ENCODE measurements at places on chromosomes 11 and 22. TPM values are rescaled to one million over a fixed set of nuclear protein-coding genes. Genes with fewer than 3 reads are reported as not detected.
A peak's percentile ranks its signal among the peaks of the same experiment; 100 is the strongest.

- H3K36me3 ChIP-seq: no peaks in the 10 kb centered on the region
- H3K4me3 ChIP-seq: no peak overlapping the region
- H3K27me3 ChIP-seq: peaks cover 3% of the 10 kb centered on the region
- no peak for DNase-seq
Measured at GRCh38 chr11:12483604-12484003, 106.2 kb downstream of the PARVA start.

The ALDH3B1 gene
- total RNA-seq: 0.25 TPM

GRCh38 chr11:134474942-134475341, 62.9 kb upstream of the B3GAT1 start:
- H3K4me3 ChIP-seq: no peak overlapping the region
- no peak for DNase-seq
- H3K27me3 ChIP-seq: peaks cover 57% of the 10 kb centered on the region
- no peaks in the 10 kb centered on the region for H3K36me3 ChIP-seq
- H3K27ac ChIP-seq: no peak overlapping the region

- H3K4me3 ChIP-seq: no peak overlapping the region
- peaks cover 1% of the 10 kb centered on the region for H3K4me1 ChIP-seq
- H3K27me3 ChIP-seq: peaks cover 2% of the 10 kb centered on the region
- peak; percentile 47 for DNase-seq
- H3K27ac ChIP-seq: no peak overlapping the region
- no peaks in the 10 kb centered on the region for H3K36me3 ChIP-seq
Measured at GRCh38 chr11:78000193-78000592, 5.7 kb upstream of the INTS4 start.
